ENCODE measurements at places on chromosomes 7 and 10. TPM values are rescaled to one million over a fixed set of nuclear protein-coding genes. Genes with fewer than 3 reads are reported as not detected.

CALHM1 gene
- total RNA-seq = not detected

- no peak for DNase-seq
These were observed 28.3 kb downstream of the TBATA start for GRCh38 chr10:70756700-70757360.

GRCh38 chr7:39249635-39250152 lies 272.0 kb downstream of the POU6F2 start:
- no peak for DNase-seq

DNA sequence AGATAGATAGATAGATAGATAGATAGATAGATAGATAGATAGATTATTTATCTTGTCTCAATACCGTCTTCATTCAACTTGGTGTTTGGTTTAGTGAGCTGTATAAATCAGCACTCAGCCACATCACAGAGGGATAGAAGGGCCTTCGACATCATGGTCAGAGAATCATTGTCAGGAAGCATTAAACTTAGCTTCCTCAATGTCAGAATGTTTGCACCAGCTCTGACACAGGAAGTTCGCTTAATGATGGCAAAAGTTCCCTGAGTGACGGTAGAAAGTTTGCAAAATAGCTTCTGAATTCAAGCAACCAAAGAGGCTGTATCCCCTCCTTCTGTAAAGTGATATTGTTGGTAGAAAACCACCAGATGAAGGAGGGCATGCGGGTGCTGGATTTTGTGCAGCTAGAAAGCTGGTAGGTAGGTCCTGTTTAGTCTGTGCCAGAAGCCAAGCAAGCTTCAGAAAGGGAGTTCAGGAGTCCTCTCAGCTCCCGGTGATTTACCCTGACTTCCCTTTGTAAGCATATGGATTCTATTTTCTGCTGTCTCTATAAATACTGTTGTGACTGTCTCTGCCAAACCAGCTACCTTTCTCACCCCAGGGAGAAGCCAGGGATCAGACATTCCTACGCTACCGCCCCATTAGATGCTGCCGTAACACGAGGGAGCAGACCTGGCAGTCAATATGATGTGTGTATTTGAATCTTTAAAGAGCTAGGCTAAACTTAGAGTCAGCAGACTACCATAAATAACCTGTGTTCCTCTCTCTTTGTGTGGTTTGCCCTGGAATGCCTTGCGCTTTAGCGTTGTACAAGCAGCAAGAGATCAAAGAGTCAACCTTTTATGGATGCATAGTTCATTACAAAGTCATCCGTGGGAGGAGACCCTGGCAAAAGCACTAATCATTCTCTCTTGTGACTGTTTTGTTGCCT lies 200.5 kb upstream of the KIAA1217 start:
- no peak for DNase-seq

EPO gene
- not detected for total RNA-seq

SLC16A12 gene
- 1.1 TPM for total RNA-seq

DNA sequence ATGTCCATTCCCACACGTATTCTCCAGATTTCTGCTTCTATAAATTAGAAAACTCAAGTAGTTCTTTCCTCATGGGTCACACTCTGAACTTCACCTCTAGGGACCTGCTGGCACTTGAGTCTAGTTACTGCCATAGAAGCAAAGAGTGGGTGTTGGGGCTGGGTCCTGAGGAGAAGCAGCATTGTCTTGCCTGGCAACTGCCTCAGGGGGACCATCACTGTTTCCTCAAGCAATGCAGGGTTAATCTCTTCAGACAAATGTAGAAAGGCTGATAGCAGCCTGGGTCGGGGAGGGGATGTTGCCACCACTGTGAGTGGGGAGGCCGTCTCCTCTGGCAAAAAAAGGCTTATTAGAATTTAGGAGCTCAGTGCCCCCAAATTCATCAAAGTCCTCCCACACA lies 20.2 kb upstream of the PAPSS2 start:
- DNase-seq = no peak

- no peak for DNase-seq
These were observed 995.5 kb upstream of the C7orf33 start for GRCh38 chr7:147595042-147595441.

DNA sequence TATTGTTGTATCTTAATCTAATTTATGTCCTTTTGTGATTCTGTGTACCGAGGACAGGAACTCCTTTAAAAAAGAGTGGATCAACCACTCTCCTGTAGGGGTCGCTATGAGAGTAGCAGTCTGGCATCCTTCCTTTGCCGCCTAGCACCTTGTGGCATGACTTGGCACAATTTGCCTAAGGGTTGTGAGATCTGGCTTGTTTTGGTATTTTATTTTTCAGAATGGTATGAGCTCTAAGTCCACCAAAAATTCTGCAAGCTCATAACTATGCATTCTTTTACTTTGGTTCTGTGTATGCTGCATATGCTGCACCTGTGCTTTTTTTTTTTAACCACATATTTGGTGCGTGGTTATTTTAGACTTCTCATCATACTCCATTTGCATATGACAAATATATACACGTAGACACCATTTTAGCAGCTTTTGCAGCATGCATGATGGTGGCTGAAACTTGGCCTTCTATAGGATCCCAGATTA lies 112.8 kb downstream of the CDK14 start:
- no peak for DNase-seq

DNA sequence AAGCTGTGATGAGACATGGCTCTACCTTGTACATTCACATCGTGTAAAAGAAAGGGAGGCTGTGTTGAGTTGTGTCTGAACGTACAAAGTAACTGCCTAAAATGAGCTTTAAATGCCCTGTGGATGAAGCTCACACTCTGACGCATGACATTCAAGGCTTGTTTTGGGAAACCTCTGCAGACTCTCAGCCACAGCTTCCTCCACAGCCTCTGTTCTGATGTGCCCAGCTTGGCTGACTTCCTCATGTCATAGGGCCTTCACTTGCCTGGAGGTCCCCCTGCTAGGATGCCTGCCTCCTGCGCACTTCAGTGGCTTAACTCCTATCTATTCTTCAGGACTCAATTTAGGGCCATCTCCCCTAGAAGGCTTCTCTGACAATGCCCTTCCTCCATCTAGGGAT lies 230.0 kb upstream of the HABP2 start:
- no peak for DNase-seq

- DNase-seq = peak; percentile 40
These were observed 241.6 kb downstream of the CAMK1D start for GRCh38 chr10:12590675-12591659.

DNA sequence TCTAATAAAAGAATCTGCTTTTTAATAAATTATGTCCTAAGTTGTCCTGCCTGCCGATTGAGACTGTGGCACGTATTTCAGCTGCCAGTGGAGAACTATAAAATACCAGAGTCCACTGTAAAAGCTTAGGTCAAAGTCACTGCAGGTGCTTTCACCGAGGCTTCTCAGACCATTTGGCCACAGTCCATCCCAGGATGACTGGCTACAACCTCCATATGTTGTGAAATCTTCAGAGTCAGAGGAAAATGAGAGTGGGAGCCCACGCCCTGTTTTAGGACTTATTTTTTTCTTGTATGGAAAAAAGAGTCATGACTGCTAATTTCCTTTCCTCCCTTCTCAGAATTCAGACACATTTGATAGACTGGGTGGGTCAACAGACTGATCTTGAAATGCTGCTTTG lies 182.9 kb downstream of the ANK3 start:
- DNase-seq = no peak

- no peak for DNase-seq
These were observed 51.8 kb downstream of the ARHGAP12 start for GRCh38 chr10:31876652-31877352.

DNA sequence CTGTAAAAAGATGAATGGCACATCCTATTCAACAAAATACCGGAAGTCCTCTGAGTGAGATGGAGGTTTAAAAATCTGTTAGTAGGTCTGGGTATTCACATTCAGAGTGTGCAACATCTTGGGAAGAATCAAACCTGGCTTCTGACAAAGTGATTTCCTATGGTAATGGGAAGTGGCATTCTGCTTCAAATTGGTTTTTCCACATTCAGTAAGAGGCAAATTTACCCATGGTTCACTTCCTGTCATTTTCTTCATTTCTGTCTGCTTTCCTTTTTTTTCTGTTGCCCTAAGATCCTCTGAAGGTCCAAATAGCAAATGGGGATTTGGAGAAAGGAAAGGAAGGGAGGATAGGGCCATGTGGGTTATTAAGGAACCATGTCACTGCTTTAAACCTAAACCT lies 218.3 kb downstream of the DOCK4 start:
- no peak for DNase-seq
